Activated naive CD4-positive, alpha-beta T cell treated with anti-CD3 and anti-CD28 coated beads, Interleukin-2, amount 10 ng/mL, durations not matched to agents 7 days and 5 days (primary cell): ENCODE measurements at places on chromosomes 11 and 22.

DNA sequence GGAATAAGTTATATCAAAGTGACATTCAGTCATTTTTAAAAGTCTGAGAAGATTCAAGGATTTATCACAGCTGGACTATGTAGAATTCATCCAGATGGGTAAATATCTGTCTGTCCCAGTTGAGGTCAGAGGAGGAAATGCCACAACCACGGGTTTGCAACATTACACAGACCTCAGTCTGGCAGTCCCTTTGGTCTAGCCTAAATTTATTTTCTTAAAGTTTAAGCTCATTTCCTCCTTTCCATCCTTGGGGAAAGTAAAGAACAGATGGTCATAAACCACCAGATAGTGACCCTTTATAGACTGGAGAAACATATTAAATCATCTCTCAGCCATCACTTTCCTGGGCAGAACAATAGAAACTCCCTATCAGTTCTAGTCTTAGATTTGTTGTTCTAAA lies 238.4 kb upstream of the DDI1 start:
- H3K27ac ChIP-seq: no peak overlapping the region
- H3K27me3 ChIP-seq: no peaks in the 10 kb centered on the region
- H3K4me1 ChIP-seq: no peaks in the 10 kb centered on the region
- DNase-seq: no peak
- no peak overlapping the region for H3K4me3 ChIP-seq

GRCh38 chr22:38955926-38956325 lies 1.5 kb upstream of the APOBEC3A start:
- peak overlapping the region; percentile 72 for H3K27ac ChIP-seq
- no peak overlapping the region for H3K4me3 ChIP-seq
- no peaks in the 10 kb centered on the region for H3K36me3 ChIP-seq
- peaks cover 24% of the 10 kb centered on the region for H3K4me1 ChIP-seq
- peak; percentile 10 for DNase-seq
- H3K27me3 ChIP-seq: peaks cover 39% of the 10 kb centered on the region

GRCh38 chr11:3093281-3094191 lies 36.3 kb upstream of the CARS1 start:
- DNase-seq: no peak
- no peaks in the 10 kb centered on the region for H3K36me3 ChIP-seq
- H3K4me1 ChIP-seq: peaks cover 3% of the 10 kb centered on the region
- H3K4me3 ChIP-seq: no peak overlapping the region

DNA sequence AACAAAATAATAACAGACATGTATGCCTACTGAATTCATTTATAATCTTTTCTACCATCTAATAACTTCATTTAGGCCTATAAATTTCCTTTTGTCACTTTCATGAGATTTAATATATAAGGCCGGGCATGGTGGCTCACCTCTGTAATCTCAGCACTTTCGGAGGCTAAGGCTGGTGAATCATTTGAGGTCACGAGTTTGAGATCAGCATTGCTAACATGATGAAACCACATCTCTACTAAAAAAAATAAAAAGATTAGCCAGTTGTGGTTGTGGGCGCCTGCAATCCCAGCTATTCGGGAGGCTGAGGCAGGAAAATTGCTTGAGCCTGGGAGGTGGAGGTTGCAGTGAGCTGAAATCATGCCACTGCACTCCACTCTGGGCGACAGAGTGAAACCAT lies 14.2 kb upstream of the NTM start:
- H3K27me3 ChIP-seq: no peaks in the 10 kb centered on the region
- H3K27ac ChIP-seq: no peak overlapping the region
- DNase-seq: no peak
- no peaks in the 10 kb centered on the region for H3K36me3 ChIP-seq
- H3K4me3 ChIP-seq: no peak overlapping the region

DNA sequence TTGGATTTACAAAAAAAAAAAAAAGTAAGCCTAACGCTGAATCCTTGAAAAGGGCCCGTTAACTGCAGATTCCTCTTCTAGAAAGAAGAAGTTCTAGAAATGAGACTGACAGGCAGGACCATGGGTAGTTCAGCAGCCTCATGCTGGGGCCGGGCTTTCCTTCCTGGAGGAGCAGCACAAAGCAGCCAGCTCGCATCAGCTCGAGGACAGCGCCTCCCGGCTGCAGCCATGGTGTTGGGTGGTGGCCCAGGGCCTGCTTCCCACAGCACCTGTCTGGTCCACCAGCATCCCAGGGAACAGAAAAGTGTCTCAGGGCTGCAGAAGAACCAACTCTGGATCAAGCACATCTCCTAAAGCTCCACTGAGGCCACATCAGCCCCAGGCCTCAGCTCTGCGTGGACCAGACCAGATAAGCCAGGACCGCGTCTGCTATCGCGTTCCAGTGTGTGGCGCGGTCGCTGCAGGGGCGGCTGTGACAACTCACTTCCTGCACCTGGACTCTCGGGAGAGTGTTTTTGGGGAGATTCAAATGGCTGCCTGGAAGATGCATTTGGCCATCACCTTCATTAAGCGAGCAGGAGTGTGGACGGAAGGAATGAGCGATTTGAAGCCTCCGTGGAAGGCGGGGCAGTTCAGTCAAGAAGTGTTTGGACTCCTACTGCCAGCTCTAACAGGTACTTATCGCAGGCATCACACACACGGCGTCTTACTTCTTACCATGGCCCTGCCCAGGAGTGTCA lies 53.5 kb downstream of the MYH9 start:
- DNase-seq: peak; percentile 61
- H3K4me3 ChIP-seq: peak overlapping the region; percentile 87
- H3K4me1 ChIP-seq: peaks cover 100% of the 10 kb centered on the region
- H3K27ac ChIP-seq: peak overlapping the region; percentile 99
- no peaks in the 10 kb centered on the region for H3K27me3 ChIP-seq
- peaks cover 88% of the 10 kb centered on the region for H3K36me3 ChIP-seq

DNA sequence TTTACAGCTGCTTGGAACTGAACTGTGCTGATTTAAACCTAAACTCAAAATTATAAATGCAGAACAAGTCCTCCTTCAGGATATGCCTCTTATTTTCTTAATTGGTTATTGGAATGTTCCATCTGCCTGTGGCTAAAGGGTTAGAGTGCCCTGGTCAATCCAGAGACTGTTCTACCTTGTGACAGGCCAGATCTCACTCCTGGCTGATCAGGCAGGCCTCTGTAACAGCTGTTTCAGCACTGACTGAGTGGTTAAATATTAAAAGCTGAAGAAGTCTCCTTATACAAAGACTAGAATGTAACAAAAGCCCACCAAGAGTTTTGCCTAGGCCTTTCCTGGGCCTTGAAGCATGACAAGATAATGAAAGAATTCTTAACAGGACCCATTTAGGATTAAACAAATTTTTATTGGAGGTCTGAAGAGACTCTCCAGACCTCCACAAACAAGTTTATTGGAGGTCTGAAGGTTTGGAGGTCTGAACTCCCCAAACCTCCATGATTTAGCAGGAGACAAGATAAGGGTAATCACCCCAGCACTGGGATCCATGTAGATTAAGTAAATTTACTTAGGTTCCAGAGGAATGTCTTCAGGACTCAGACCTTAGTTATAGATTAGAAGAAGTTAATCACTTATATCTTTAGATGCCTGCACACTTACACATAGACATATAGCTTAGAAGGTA lies 35.8 kb downstream of the TMPRSS5 start:
- DNase-seq: no peak
- H3K27ac ChIP-seq: no peak overlapping the region
- no peaks in the 10 kb centered on the region for H3K4me1 ChIP-seq
- H3K27me3 ChIP-seq: peaks cover 11% of the 10 kb centered on the region
- H3K4me3 ChIP-seq: no peak overlapping the region
- H3K36me3 ChIP-seq: no peaks in the 10 kb centered on the region

DNA sequence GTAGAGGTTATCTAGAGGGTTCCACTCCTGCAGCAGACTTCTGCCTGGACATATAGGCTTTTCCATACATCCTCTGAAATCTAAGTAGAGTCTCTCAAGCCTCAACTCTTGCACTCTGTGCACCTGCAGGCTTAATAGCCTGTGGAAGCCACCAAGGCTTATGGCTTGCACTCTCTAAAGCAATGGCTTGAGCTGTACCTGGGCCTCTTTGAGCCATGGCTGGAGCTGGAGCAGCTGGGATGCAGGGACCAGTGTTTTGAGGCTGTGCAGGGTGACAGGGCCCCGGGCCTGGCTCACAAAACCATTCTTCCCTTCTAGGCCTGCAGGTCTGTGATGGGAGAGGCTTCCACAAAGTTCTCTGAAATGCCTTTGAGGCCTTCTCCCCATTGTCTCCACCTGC lies 2.9 kb upstream of the NXPE4 start:
- peaks cover 3% of the 10 kb centered on the region for H3K27me3 ChIP-seq
- H3K27ac ChIP-seq: no peak overlapping the region
- H3K36me3 ChIP-seq: no peaks in the 10 kb centered on the region
- no peak overlapping the region for H3K4me3 ChIP-seq
- DNase-seq: no peak

- no peaks in the 10 kb centered on the region for H3K27me3 ChIP-seq
- peaks cover 63% of the 10 kb centered on the region for H3K4me1 ChIP-seq
- no peak overlapping the region for H3K4me3 ChIP-seq
- DNase-seq: no peak
Measured at GRCh38 chr11:12141283-12141682, 30.9 kb downstream of the MICAL2 start.

GRCh38 chr22:46044621-46045458 lies 67.9 kb upstream of the WNT7B start:
- peaks cover 2% of the 10 kb centered on the region for H3K36me3 ChIP-seq
- peak; percentile 68 for DNase-seq
- peaks cover 22% of the 10 kb centered on the region for H3K4me1 ChIP-seq
- H3K27me3 ChIP-seq: peaks cover 31% of the 10 kb centered on the region
- peak overlapping the region; percentile 87 for H3K27ac ChIP-seq

DNA sequence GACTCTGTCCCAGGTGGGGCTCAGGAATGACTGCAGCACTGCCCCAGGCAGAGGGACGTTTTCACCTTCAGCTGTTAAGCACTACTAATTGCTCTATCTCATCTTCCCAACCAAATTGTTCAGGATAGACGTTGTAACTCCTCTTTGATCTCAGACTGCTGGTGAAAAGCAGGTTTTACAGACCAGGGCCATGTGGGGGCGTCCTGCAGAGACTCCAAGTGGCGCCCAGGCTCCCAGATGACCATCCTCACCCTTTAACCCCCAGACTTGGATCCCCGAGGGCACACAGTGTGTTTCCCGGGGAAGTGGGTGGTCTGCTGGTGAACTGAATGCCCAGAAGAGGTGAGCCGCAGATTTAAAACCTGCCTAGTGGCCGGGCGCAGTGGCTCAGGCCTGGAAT lies 23.9 kb downstream of the FADD start:
- H3K27me3 ChIP-seq: peaks cover 25% of the 10 kb centered on the region
- no peaks in the 10 kb centered on the region for H3K4me1 ChIP-seq
- DNase-seq: no peak
- H3K4me3 ChIP-seq: no peak overlapping the region
- no peaks in the 10 kb centered on the region for H3K36me3 ChIP-seq

DNA sequence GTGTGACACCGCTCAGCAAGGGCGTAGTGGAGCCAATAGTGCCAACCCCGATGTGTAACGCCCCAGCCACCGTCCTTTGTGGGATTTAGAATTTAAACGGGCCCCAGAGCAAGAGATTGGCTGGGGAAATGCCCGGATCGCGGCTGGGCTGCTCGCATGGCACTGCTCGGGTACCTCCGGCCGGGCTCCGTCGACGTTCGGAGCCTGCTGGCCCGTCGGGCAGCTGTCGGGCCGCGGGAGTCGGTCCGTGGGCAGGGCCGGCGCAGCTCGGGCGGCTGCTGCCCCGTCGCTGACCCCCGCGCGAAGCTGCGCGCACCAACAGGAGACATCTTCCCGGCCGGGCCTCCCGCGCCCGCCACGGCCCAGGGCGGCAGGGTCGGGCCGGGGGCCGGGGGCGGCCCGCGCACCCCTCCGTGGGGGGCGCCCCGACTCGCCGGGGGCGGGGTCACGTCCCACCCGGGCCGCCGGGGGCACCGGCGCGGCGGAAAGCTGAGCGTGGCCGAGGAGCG lies 1.3 kb upstream of the KDM2A start:
- peaks cover 30% of the 10 kb centered on the region for H3K4me1 ChIP-seq
- peak overlapping the region; percentile 91 for H3K27ac ChIP-seq

DNA sequence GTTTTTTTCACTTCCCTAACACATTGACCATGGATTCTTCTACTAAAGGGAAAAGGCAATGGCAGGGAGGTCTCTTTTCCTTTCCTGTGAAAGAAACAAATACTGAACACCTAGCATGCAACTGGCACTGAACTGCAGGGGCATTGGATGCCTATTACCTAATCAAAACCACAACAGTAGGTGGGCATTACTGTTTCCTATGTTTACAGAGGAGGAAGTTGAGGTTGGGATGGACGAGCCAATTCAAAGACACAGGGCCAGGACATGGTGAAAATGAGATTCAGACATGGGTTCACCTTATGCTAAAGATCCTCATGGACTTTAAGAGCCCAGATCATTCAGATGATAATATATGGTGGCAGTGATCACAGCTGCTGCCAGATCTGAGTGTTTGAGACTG lies 407.0 kb downstream of the MIAT start:
- DNase-seq: no peak
- H3K36me3 ChIP-seq: no peaks in the 10 kb centered on the region
- H3K4me1 ChIP-seq: no peaks in the 10 kb centered on the region

GRCh38 chr11:92826603-92827002 lies 142.8 kb upstream of the MTNR1B start:
- no peaks in the 10 kb centered on the region for H3K27me3 ChIP-seq
- no peak overlapping the region for H3K4me3 ChIP-seq
- DNase-seq: no peak
- H3K36me3 ChIP-seq: no peaks in the 10 kb centered on the region

GRCh38 chr11:12691473-12691872 lies 17.3 kb downstream of the TEAD1 start:
- peaks cover 86% of the 10 kb centered on the region for H3K27me3 ChIP-seq
- no peak overlapping the region for H3K27ac ChIP-seq
- peaks cover 12% of the 10 kb centered on the region for H3K4me1 ChIP-seq
- H3K4me3 ChIP-seq: no peak overlapping the region
- H3K36me3 ChIP-seq: no peaks in the 10 kb centered on the region

DNA sequence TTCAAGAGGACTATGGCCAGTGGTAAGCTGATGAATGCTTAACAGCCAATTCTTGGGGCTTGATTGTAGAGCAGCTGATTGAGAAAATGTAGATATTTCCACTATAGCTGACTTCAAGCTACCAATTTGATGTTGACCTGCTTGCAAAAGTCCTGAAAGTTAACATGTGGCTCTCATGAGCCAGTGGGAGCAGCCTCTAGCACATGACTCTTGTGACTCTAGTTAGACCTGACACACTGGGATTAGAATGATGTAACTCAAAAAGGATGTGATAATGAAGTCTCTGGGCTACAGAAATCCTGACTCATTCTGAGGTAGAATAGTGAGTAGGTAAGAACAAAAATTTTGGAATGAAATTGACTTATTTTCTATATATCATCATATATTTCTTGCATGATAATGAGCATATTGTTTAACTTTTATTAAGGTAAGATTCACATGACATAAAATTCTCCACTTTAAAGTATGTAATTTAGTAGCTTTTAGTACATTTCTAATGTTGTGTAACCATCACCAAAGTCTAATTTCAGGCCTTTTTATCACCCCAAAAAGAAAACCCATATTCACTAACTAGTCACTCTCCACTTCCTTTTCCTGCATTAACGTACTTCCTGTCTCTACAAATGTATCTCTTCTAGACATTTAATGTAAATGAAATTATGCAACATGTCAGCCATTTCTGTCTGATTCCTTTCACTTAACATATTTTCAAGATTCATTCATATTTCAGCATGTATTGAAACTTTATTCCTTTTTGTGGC lies 16.1 kb upstream of the OR52H1 start:
- H3K4me1 ChIP-seq: peaks cover 6% of the 10 kb centered on the region
- DNase-seq: no peak
- H3K36me3 ChIP-seq: peaks cover 3% of the 10 kb centered on the region
- no peaks in the 10 kb centered on the region for H3K27me3 ChIP-seq
- H3K4me3 ChIP-seq: no peak overlapping the region
